ENCODE measurements at places on chromosomes 13 and 19. TPM values are rescaled to one million over a fixed set of nuclear protein-coding genes. Genes with fewer than 3 reads are reported as not detected.

DNA sequence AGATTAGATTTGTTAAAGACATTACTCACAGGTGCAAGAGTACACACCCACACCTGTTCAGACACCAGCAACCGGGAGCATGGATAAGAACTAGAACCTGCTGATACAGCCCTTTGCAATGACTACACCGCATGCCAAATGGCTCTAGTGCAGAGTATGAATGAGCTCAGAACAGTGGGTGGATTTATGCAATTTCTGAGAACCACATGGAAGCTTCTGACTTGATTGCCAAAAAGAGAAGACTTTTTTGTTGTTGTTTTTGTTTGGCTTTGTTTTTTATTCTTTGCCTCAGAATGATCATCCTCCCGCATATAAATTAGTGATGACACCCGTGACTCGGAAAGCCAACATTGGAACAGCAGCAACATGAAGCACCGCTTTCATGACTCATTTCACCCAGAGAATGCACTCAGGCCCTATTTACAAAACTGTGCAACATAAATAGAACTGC, 77.4 kb upstream of the LRCH1 start:
- no peaks in the 10 kb centered on the region for H3K36me3 ChIP-seq
- no peaks in the 10 kb centered on the region for H3K27me3 ChIP-seq
- H3K4me3 ChIP-seq: no peak overlapping the region
- DNase-seq: peak; percentile 78
- H3K4me1 ChIP-seq: peaks cover 18% of the 10 kb centered on the region
- H3K27ac ChIP-seq: no peak overlapping the region

- no peak overlapping the region for H3K27ac ChIP-seq
- no peaks in the 10 kb centered on the region for H3K4me1 ChIP-seq
- DNase-seq: peak; percentile 38
- no peaks in the 10 kb centered on the region for H3K36me3 ChIP-seq
Observed at GRCh38 chr13:100544866-100545683, 43.5 kb downstream of the GGACT start.

DNA sequence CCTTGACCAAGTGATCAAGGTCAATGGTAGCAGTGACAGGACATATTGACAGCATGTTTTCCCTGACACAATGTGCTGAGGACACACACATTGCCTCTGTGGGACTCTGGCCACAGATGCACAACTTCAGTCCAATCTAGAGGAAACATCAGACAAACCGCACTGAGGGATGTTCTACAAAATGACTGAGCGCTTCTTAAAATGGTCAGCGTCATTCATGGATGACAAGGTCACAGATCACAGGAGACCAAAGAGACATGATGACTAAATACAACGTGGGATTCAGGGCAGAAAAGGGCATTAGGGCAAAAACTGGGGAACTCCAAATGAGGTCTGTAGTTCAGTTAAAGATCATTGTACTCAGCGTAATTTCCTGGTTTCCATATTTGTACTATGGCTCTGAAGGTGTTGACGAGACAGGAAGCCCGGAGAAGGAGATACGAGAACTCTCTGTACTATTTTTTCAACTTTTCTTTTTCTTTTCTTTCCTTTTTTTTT, 20.6 kb downstream of the PBX4 start:
- no peaks in the 10 kb centered on the region for H3K36me3 ChIP-seq
- no peak overlapping the region for H3K4me3 ChIP-seq
- peak; percentile 17 for DNase-seq
- H3K27ac ChIP-seq: no peak overlapping the region
- peaks cover 10% of the 10 kb centered on the region for H3K4me1 ChIP-seq

GRCh38 chr13:111327730-111328573, 7.5 kb downstream of the TEX29 start:
- no peaks in the 10 kb centered on the region for H3K27me3 ChIP-seq
- H3K4me3 ChIP-seq: no peak overlapping the region
- H3K27ac ChIP-seq: no peak overlapping the region
- H3K4me1 ChIP-seq: no peaks in the 10 kb centered on the region
- no peaks in the 10 kb centered on the region for H3K36me3 ChIP-seq

- no peaks in the 10 kb centered on the region for H3K4me1 ChIP-seq
- H3K27me3 ChIP-seq: peaks cover 35% of the 10 kb centered on the region
- DNase-seq: peak; percentile 82
- H3K27ac ChIP-seq: no peak overlapping the region
Observed at GRCh38 chr19:8150178-8150865, 930 bp upstream of the FBN3 start.

DNA sequence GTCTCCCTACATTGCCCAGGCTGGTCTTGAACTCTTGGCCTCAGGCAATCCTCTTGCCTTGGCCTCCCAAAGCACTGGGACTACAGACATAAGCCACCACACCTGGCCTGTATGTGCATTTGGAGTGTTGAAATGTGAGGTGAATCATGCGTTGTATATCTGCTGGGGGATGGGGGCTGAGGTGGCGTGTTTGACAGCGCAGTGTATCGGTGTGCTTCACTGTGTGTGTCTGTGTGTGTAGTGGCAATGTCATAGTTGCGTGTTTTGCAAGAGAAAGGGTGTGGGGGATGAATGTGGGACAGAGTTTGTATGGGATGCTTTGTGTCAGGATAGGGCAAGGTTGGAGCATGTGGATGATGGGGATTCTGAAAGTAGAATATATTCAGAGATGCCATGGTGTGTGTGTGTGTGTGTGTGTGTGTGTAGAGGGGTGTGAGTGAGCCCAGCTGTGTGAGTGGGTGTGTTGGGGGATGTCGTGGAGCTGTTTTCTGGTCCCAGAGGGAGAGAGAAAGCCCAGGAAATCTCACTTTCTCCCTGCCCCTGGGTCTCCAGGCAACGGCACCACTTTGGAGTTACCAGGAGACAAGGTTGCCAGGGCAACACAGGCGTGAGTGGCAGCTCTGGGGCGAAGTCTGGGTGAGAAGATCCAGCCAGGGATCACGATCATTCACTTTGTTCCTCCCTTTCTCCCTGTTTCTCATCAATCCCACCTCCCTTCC, 1.1 kb upstream of the SWSAP1 start:
- peak; percentile 37 for DNase-seq
- no peaks in the 10 kb centered on the region for H3K27me3 ChIP-seq
- no peak overlapping the region for H3K27ac ChIP-seq
- H3K36me3 ChIP-seq: peaks cover 3% of the 10 kb centered on the region
- H3K4me1 ChIP-seq: peaks cover 37% of the 10 kb centered on the region

DNA sequence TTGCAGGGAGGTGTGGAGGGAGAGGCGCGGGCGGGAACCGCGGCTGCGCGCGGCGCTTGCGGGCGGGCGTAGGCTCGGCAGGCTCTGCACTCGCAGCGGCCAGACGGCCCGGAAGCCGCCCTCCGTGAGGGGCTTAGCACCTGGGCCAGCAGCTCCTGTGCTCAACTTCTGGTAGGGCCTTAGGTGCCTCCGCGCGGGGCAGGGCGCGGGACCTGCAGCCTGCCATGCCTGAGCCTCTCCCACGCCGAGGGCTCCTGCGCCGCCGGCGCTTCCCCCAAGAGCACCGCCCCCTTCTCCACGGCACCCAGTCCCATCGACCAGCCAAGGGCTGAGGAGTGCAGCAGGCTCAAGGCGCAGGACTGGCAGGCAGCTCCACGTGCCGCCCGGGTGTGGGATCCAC, 940.8 kb upstream of the PCDH9 start:
- no peak for DNase-seq
- no peaks in the 10 kb centered on the region for H3K4me1 ChIP-seq
- no peaks in the 10 kb centered on the region for H3K36me3 ChIP-seq
- no peak overlapping the region for H3K4me3 ChIP-seq
- no peak overlapping the region for H3K27ac ChIP-seq

DNA sequence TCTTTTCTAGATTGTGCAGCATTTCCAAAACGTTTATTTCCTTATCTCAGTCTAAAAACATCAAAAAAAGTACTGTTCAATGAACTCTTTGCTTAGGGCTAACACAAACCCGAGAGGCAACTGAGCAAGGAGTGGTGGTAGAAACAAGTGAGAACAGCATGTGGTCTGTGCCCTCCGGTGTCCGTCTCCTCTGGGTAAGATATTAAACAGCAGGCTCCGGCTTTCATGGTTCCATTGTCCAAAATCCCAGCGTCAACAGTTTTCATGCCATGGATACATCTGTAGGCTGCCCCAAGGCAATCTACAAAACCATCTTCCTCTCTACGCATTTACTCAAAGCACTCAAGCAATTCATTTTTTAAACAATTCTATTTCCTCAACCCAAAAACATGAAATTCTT, 22.8 kb downstream of the DCLK1 start:
- H3K27me3 ChIP-seq: peaks cover 5% of the 10 kb centered on the region
- no peak overlapping the region for H3K27ac ChIP-seq
- H3K4me3 ChIP-seq: no peak overlapping the region
- H3K36me3 ChIP-seq: no peaks in the 10 kb centered on the region
- no peak for DNase-seq

GRCh38 chr13:23060959-23061358, 119.8 kb upstream of the SGCG start:
- no peaks in the 10 kb centered on the region for H3K27me3 ChIP-seq
- H3K4me3 ChIP-seq: no peak overlapping the region
- DNase-seq: no peak
- no peaks in the 10 kb centered on the region for H3K4me1 ChIP-seq
- H3K36me3 ChIP-seq: no peaks in the 10 kb centered on the region

GRCh38 chr13:100859861-100860260, 185.3 kb upstream of the TMTC4 start:
- peaks cover 5% of the 10 kb centered on the region for H3K27me3 ChIP-seq
- no peaks in the 10 kb centered on the region for H3K4me1 ChIP-seq
- H3K4me3 ChIP-seq: no peak overlapping the region
- DNase-seq: no peak
- H3K36me3 ChIP-seq: no peaks in the 10 kb centered on the region

- H3K4me3 ChIP-seq: no peak overlapping the region
- no peaks in the 10 kb centered on the region for H3K27me3 ChIP-seq
- no peak overlapping the region for H3K27ac ChIP-seq
- peaks cover 5% of the 10 kb centered on the region for H3K4me1 ChIP-seq
Observed at GRCh38 chr13:112718318-112718717, 28.5 kb downstream of the ATP11A start.

The MCF2L gene
- total RNA-seq: 6.5 TPM

The WDR62 gene
- total RNA-seq: 1.8 TPM

The ZNF626 gene
- total RNA-seq: 19.9 TPM

The ONECUT3 gene
- not detected for total RNA-seq

The ARMC6 gene
- 30.9 TPM for total RNA-seq

The C5AR1 gene
- 0.29 TPM for total RNA-seq

The LILRB3 gene
- total RNA-seq: not detected

Measured in osteoblast (primary cell).